ENCODE measurements at places on chromosomes 2 and 18. TPM values are rescaled to one million over a fixed set of nuclear protein-coding genes. Genes with fewer than 3 reads are reported as not detected.

PTPRN gene
- 0.11 TPM for total RNA-seq

TRIM54 gene
- total RNA-seq: not detected

SIX2 gene
- total RNA-seq: 2.0 TPM

SLC20A1 gene
- total RNA-seq: 13.3 TPM

RAB6C gene
- total RNA-seq: 1.2 TPM

RNF125 gene
- 0.43 TPM for total RNA-seq

MRPS5 gene
- 20.4 TPM for total RNA-seq
